NCI-H446 treated with DMSO at 0.1 percent for 48 hours (cell line): ENCODE measurements at places on chromosomes 12 and 14.

- DNase-seq, result no peak
These were observed 17.1 kb downstream of the SLC11A2 start for GRCh38 chr12:51009056-51009440.

DNA sequence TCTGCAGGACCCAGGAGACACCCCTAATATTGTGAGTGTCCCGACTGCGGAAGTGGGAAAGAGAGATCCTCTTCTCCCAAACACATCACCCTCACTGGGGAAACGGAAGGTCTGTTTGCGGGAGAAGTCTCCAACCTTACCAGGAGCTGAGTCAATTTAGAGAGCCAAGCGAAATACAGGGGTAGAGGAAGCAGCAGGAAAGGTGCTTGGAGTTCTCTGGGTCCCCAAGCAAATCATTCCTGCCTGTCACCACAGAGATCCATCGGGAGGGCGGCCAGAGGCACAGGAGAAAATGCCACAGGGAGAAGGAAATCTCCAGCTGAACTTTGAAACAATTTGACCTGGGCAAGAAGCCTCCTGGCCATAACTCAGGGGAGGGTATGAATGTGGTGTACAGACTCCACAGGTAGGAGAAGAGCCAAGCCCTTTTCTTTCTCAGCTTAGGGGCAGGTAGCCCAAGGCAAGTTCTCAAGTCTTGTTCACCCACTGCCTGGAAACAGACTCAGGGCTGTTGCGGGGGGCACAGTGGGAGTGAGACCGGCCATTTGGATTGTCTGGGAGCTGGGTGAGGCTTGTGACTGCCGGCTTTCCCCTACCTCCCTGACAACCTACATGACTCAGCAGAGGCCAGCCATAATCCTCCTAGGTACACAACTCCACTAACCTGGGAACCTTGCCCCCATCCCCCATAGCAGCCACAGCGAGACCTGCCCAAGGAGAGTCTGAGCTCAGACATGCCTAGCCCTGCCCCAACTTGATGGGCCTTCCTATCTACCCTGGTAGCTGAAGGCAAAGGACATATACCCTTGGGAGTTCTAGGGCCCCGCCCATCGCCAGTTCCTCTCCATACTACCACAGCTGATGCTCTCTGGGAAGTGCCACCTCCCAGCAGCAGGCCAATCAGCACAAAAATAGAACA is 211.9 kb upstream of the ARHGAP5 start:
- no peak for DNase-seq

DNA sequence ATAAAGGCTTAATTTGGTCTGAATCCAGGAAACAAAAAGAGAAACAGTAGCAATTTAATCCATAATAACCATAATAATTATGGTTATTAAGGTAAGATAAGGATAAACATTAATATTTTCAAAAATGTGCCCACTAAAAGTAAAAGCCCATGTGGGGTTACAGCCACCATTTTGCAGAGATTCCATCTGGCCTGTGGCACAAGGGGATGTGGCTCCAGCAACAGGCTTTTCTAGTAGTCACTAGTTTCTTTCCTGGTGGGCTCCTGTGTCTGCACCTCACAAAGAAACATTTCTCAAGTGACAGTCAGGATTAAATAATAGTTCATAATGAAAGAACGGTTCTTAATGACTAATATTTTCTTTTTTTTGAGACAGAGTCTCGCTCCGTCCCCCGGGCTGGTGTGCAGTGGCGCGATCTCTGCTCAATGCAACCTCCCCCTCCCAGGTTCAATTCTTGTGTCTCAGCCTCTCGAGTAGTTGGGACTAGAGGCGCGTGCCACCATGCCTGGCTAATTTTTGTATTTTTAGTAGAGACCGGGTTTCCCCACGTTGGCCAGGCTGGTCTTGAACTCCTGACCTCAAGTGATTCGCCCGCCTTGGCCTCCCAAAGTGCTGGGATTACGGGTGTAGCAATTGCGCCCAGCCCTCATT is 32.2 kb downstream of the GPR19 start:
- no peak for DNase-seq

DNA sequence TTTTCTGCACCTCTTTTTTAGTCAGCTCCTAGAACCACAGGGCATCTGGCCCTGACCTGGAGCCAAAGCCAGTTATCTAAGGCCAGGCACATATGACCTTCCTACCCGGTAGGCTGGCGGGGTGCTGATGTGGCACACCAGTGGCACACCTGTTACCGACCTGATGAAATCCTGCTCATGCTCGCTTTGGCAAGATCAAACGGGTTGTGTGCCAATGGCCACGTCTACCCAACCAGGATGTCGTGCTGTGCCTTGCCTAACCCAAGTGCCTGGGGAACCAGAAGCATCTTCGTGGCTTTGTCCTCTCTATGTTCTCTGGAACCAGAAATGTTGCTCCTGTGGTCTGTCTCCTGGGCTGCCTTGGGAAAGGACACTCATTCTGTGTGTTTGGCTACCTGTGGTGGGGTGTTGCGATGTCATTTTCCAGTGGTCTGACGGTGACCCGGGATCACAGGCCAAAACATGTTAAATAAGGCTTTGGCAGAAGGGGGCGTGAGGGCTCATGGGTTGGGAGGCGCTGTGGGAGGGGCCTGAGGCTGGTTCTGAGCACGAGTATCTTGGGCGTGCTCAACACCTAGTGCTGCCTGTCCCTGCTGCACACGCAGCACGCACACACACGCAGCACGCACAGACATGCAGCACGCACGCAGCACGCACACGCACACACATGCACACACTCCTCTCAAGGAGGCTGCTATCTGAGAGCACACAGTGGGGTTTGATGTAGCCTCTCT is 27.9 kb downstream of the CCNK start:
- no peak for DNase-seq

DNA sequence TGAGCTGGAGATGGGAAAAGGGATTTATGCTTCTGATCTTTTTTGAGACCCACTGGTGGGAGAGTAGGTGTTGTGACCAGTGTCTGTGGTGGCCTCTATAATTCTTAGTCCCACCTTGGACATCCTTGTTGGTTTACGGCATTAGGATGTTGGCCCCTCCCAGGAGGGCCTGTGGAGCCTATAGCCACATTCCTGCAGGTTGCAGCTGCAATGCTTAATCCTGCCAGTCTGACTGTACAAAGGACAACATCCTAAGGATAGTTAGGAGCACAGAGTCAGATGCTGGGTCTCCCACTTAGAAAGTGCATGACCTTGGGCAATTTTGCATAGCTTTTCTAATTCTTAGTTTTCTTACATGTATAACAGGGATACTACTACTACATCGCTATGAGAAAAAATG is 150.9 kb upstream of the SLC38A2 start:
- no peak for DNase-seq

DNA sequence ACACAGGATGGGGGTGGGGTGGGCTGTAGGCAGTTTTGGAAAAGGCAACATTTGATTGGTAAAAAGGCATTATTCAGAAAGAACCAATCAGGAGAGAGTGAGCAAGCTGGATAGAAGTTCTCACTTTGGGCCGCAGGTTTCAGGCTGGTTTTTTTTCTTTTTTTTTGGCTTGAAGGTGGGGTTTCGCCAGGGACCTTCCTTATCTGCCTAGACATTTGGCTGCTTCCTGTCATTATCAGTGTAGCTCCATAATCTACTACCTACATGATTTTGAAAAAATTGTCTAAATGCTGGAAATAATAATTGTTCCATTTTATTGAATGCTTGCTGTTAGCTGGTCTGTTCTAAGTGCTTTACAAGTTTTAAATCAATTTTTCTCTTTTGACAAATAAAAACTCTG is 649.0 kb downstream of the TMTC2 start:
- DNase-seq, result no peak

DNA sequence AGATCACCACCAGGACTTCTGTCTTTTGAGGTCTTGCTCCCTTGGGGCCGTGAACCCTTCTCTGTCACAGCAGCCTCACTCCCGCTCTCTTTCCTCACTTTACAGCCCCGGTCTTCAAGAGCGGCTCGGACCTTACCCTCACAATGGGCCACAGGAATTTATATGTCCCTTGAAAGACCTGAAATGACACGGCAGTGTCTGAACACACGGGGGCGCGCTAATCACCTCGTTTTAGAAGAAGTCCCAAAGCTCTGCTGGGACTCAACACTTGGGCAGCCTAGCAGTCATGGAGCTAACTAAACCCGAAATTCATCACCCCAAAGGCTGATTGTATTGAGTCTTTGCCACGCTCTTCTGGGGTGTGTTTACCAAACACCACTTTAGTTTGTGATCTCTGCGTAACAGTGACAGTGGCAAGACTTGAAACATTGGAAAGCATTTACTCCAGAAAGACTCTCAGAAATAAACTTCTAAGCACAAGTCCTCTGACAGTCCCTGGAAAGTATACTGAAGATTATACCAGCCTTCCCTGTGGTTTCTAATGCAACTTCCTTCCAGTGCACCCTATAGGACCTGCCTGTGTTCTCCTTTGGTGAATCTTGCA is 29.0 kb downstream of the SERPINA11 start:
- DNase-seq, result no peak
